Aorta (tissue), 5 donors: ENCODE measurements at places on chromosomes 12 and 14. TPM values are rescaled to one million over a fixed set of nuclear protein-coding genes. Genes with fewer than 3 reads are reported as not detected.
A peak's percentile ranks its signal among the peaks of the same experiment; 100 is the strongest.

The ARHGDIB gene
- 143 TPM for total RNA-seq

DNA sequence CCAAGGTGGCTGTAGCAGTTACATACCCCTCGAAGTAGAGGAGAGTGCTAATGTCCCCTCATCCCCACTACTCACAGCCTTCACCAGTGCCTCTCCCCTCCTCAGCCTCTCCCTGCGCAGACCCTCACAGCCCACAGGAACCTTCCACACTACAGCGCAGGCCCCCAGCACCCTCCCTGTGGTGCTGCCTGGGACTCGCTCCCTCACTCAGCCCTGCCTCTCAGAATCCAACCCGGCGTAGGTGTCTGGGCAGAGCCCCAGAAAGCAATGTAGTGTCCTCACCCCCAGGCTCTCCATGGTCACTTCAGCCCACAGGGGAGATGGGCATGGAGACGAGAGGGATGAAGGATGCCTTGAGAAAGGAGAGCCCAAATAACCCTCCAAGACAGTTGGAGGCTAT lies 10.9 kb upstream of the ZNF740 start:
- DNase-seq, result no peak

DNA sequence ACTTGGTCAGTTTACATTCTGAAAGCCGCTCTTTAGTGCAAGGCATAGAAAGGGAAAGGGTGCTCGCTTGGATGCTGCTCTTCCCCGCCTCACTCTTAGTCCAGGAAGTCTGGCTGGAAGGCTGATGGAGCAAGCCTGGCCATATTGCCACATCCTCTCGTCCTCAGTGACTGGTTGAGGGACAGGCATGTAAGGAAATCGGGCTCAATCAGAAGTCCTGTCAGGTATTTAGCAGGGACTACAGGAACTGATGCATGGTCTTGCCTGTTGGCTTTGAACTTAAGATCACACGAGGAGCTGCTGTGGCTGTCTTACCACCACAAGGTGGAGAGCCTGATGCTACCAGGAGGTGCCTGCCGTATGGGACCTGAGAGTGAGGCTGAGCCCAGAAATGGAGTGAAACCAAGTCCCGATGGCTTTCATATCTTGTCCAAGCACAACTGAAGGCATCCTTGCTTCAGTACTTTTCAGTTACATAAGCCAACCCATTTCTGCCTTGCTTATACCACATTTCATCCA lies 10.7 kb upstream of the C12orf75 start:
- DNase-seq, result no peak

The KRT6C gene
- total RNA-seq, result not detected

GRCh38 chr12:47273191-47273626 lies 193.4 kb upstream of the AMIGO2 start:
- DNase-seq, result no peak

GRCh38 chr12:50599366-50600095 lies 94.7 kb downstream of the DIP2B start:
- DNase-seq, result no peak

The KLHDC2 gene
- 49.1 TPM for total RNA-seq

GRCh38 chr12:52627395-52628110 lies 9.2 kb upstream of the KRT73 start:
- DNase-seq, result no peak

GRCh38 chr14:47365233-47365632 lies 310.2 kb downstream of the MDGA2 start:
- DNase-seq, result no peak

DNA sequence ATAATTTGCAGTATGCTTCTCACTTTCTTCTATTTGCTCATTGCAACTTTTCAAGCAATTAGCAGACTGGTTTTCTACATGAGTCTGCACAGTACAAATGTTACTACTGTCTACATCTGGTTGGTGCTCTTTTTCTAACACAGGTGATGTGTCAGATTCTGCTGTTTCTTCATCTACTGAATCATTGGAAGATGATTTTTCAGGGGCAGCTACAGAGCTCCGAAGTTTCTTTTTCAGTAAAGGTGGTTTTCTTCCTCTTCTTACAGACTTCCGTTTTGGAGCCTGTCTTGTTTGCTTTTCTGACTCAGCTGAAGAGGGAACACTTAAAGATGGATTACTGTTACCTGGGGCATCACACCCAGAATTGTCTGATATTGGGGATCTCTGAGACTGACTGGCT lies 62.1 kb downstream of the SCAF11 start:
- no peak for DNase-seq

DNA sequence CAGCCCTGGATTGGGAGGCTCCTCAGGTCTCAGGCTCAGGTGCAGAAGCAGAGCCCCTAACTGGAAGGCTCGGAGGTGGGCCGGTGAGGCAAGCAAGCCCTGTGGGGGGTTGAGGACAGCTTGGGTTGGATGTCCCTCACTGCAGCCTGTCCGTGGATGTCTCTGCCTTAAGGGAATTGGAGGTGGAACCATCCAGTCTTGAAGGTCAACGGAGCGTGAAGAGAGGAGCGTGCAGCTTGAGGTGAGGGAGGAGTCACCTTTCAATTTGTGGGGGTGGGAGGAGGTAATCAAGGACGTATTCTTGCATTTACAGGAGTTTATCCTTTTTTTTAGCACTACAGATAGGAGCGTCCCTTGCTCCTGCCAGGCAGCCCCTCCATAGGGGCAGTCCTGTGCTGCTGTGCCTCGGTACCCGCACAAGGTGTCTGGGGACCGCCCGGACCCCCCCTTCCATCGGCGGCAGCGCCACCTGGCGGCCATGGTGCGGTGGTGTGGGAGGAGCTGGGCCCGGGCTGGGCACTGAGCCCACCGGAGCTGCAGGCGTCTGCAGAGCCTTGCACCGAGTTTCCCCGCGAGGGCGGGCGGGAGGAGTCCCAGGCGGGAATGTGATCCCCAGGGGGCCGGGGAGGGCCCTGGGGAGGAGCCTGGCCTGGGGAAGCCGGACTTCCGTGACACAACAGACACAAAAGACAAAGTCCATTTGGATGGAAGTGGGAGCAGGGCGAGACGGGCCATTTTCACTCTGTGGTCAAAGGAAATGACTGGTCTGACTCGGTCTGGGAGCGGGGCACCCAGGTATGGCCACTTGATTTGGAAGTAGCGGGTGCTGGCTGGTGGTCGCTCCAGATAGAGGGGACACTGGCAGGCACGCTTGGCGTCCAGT lies 864 bp downstream of the DNAJC22 start:
- peak; percentile 91 for DNase-seq

The SLC48A1 gene
- 35.7 TPM for total RNA-seq

The C12orf60 gene
- total RNA-seq, result 0.91 TPM

The C12orf43 gene
- total RNA-seq, result 11.6 TPM

- peak; percentile 70 for DNase-seq
These were observed 249.0 kb downstream of the CACNA1C start for GRCh38 chr12:2301531-2302461.

- no peak for DNase-seq
These were observed 131.7 kb downstream of the LLPH start for GRCh38 chr12:65998536-65999530.

- DNase-seq, result no peak
These were observed 25.1 kb downstream of the RBMS2 start for GRCh38 chr12:56546680-56547079.

The TPPP2 gene
- total RNA-seq, result not detected

GRCh38 chr12:14769466-14769968 lies 33.8 kb downstream of the WBP11 start:
- no peak for DNase-seq

DNA sequence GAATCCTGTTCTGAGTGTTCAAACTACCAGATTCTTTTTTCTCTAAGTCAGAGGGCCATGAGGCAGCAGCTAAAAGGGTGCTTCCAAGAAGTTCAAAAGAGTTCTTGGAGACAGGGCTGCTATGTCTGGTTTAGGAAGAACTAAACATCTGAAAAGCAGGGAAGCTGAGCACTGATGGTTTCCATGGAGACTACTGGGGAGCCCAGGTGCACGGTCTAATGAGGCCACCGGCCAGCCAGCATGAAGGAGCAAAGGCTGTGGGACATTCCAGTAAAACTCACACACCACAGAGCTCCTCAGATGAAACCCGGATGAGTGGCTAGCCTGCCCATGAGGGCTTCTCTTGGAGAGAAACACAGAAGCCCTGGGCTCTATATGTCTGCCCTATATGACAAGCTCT lies 97.3 kb downstream of the KCNK10 start:
- no peak for DNase-seq

The CCDC184 gene
- 1.1 TPM for total RNA-seq

- DNase-seq, result no peak
These were observed 293.0 kb upstream of the TBX3 start for GRCh38 chr12:114976959-114977358.

GRCh38 chr14:87975636-87976035 lies 17.3 kb downstream of the GALC start:
- DNase-seq, result no peak

The GRIP1 gene
- total RNA-seq, result 0.88 TPM

DNA sequence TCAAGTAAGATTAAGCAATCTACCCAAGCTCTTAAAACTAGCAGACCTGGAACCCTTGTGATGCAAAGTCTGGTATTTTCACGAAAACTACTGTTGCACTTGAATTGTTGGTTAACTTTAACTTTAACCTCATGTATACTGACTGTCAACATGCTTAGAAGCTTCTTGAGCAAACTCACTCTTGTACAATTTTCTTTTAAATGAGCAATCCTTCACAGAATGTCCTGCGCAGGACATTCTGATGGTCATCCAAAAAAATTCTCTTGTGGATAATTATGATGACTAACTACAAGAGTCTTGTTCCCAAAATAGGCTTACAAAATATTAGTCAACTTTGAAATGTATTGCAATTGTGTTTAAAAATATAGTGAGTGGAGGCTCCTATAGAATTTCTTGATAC lies 54.0 kb upstream of the PDE3A start:
- no peak for DNase-seq

DNA sequence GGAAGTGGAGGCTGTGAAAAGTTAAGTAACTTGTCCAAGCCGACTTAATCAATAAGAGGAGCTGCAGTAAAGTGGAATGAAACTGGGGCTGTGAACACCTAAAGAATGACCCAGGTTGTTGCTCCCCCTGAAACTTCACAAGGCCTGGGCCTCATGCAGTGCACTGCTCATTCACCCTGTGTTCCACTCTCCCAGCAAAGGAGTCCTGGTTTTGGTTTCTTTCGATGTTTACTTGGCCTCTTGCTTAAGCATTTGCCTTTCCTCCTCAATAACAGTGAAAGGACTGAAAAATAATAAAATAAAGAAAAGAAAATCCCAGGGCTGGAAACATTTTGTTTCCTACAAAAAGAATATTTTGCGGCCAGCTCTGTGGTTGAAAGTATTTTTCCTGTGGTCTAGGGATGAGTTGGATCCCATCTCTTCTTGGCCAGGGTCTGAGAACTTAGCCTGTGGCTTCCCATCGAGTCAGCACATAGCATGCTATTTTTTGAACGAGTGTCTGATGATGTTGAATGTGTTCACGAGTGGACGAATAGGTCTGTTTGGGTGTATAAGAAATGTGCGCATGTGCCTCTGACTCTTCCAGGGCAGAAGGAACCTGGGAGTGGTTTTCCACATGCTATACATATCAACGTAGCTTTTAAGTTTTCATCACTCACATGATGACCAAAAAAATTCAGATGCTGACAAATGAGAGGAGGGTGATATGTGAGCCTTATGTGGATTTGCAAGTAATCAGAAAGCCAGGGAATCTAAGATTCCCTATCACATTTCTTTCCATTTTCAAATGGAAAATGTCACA lies 349.8 kb downstream of the ZFP36L1 start:
- no peak for DNase-seq
